Myocyte (in vitro differentiated cells): ENCODE measurements at places on chromosomes 1 and 21. TPM values are rescaled to one million over a fixed set of nuclear protein-coding genes. Genes with fewer than 3 reads are reported as not detected.

Gene RGSL1
- not detected in 2 replicates for total RNA-seq

- DNase-seq: peak; percentile 79
These were observed 1.4 kb downstream of the PINK1 start for GRCh38 chr1:20634594-20635084.

GRCh38 chr1:100622037-100622436, 84.1 kb downstream of the GPR88 start:
- DNase-seq: peak; percentile 97

DNA sequence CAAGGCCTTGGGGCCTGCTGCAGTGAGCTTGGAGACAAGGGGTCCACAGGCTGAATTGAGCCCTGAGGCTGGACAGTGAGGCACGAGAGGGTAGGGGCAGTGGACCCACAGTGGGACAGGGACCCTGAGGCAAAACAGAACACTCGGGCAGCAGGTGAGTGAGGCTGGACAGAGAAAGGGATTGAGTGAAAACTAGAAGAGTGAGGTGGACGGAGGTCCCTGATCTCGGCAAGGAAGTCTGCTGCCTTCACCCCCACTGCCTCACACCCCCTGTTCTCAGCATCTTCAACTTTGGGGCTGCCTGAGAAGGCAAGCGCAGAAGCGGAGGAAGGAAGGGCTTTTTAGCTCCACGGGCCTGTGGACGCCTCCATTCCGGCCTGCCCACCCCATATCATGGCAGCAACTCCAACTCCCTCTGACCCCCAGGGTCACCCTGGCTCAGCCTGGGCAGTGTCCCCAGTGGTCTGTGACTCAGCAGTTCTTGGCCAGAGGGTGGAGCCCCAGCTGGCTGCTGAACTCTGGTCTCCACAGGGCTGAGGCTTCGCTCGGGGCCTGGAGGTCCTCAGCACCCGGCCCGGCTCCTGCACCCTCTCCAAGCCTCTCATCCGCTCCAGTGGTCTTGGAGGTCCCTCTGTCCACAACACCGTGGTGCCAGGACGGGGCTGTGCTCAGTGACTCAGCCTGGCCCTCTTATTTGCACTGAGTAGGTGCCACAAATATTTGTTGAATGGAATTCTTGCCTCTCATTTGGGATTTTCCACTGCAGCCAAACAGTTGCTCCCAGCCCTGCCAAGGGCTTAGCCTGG, 60.0 kb upstream of the EPS8L3 start:
- DNase-seq: peak; percentile 91

Gene ANKRD45
- total RNA-seq: 0.13 TPM in 1 of 2 replicates, not detected in the other

GRCh38 chr1:98761219-98761865, 99.8 kb downstream of the SNX7 start:
- peak; percentile 3 for DNase-seq

GRCh38 chr1:37070126-37070525, 35.8 kb upstream of the GRIK3 start:
- DNase-seq: no peak

GRCh38 chr1:21685946-21686678, 17.0 kb upstream of the RAP1GAP start:
- DNase-seq: no peak

DNA sequence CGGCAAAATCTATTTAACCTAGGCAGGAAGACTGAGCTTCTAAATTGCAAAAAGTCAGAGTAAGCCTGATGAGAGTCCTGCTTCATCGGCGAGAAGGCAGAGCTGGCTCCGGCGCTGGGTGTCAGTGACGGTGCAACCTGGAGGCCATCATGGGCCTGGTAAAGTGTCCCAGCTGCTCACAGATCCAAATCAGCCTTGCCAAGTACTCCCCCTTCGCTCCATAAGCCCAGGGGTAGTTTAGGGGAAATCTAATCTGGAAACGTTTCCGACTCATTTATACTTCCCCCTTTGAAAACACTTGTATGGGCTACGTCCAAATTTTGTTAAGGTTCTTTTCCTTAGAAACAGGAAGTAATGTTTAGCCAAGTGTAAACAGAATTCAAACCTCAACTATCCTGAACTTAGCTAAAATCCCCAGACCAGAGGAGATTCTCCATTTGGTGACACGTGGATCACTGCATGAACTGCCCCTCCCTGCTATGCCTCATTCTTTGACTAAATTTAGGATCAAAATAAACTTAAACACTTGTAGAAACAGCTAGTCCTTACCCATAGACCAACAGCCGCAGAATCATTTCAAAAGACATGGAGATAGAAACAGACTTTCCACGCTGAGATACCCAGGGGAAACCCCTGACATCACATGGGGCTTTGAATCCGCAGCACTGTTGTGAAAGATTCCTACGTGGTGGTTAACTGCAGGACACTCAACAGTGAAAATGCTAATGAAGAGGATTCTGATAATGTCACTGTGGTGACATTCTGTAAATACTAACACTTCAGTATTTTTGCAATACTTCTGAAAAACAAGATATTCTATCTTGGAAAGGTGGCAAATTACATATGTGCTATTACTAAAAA, 172.7 kb downstream of the TGFBR3 start:
- no peak for DNase-seq

- DNase-seq: peak; percentile 78
These were observed 59.8 kb upstream of the MORC3 start for GRCh38 chr21:36260030-36260787.

DNA sequence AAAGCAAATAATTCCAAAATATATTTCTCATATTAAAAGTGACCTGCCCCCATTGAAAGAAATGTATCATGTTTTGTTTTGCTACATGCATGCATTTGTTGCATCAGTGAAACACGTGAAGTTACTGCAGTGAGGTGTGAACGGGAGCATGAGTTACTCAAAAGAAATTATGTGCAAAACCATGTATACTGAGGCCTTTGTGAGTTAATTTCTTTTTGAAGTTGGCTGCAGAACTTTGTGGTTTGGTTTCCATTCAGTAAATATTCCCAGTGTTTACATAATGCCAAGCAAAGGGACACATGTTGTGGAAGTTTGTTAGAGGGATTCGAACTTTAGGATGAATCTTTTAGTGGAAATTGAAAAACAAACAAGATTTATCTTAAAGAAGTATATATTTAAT, 619.4 kb upstream of the ADAMTS5 start:
- DNase-seq: no peak

- DNase-seq: peak; percentile 81
These were observed 16.3 kb upstream of the CDK18 start for GRCh38 chr1:205488074-205488723.

- DNase-seq: no peak
These were observed 78.8 kb downstream of the PIK3CD start for GRCh38 chr1:9730096-9730901.
